Muscle of leg (tissue), 16 donors: ENCODE measurements at places on chromosomes 7 and 10. TPM values are rescaled to one million over a fixed set of nuclear protein-coding genes. Genes with fewer than 3 reads are reported as not detected.

KIAA1217 gene
- 18.8 TPM for total RNA-seq

IRF5 gene
- 2.7 TPM for total RNA-seq

ZNF365 gene
- 0.13 TPM for total RNA-seq

ELFN1 gene
- 4.4 TPM for total RNA-seq

MCM10 gene
- total RNA-seq, result 5.1 TPM

TUBB8 gene
- total RNA-seq, result 0.09 TPM

TRIM74 gene
- total RNA-seq, result 0.49 TPM

SMARCD3 gene
- 106 TPM for total RNA-seq

SEMA3D gene
- total RNA-seq, result 19.8 TPM

SPDYE5 gene
- 0.04 TPM for total RNA-seq

LOXL4 gene
- total RNA-seq, result 9.7 TPM

MAGI2 gene
- total RNA-seq, result 6.0 TPM

PON1 gene
- 0.31 TPM for total RNA-seq

DNAH11 gene
- 0.13 TPM for total RNA-seq

CRHR2 gene
- 0.40 TPM for total RNA-seq

SCART1 gene
- total RNA-seq, result 1.5 TPM

UBTD1 gene
- total RNA-seq, result 10.6 TPM

NUPR2 gene
- 0.18 TPM for total RNA-seq

AOC1 gene
- 0.04 TPM for total RNA-seq

H2BK1 gene
- not detected for total RNA-seq

VSTM4 gene
- total RNA-seq, result 39.5 TPM
